ENCODE measurements at places on chromosomes 16 and 17.

DNA sequence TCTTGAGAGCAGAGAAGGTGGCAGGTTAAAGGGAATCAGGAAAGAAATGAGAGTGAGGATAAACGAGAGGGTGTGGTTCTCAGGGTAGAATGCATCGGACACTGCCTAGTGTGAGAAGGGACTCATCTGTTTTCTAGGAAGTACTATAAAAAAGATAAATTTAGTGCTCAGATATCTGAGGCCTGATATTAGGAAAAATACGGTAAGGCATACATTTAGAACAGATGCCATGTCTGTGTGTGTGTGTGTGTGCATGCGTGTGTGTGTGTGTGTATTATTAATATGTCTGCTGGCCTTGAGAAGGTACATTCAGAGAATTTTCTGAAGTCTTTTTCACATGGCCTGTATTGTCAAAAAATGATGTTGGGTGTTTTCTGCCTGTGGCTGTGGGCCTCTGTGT lies 414.8 kb downstream of the MAF start:
- H3K27me3 ChIP-seq, result no peaks in the 10 kb centered on the region
- no peaks in the 10 kb centered on the region for H3K4me1 ChIP-seq
- H3K4me3 ChIP-seq, result no peak overlapping the region

DNA sequence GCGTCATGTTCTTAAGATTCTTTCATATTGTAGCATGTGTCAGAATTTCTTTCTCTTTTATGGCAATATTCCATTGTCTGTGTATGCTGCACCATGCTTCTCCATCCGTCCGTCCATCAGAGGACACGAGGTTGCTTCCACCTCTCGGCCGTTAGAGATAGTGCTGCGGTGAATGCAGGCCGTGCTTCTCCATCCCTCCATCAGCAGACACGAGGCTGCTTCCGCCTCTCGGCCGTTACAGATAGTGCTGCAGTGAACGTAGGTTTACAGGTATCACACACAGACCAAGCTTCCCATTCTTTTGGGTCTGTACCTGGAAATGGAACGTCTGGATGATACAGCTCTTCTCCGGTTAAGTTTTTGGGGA lies 113.5 kb downstream of the CMIP start:
- H3K4me1 ChIP-seq, result peaks cover 3% of the 10 kb centered on the region
- no peaks in the 10 kb centered on the region for H3K27me3 ChIP-seq
- H3K4me3 ChIP-seq, result no peak overlapping the region
- H3K36me3 ChIP-seq, result no peaks in the 10 kb centered on the region

- peaks cover 6% of the 10 kb centered on the region for H3K27me3 ChIP-seq
- H3K27ac ChIP-seq, result no peak overlapping the region
- no peaks in the 10 kb centered on the region for H3K36me3 ChIP-seq
- H3K4me3 ChIP-seq, result no peak overlapping the region
Measured at GRCh38 chr17:80501741-80502577, 25.6 kb upstream of the NPTX1 start.

DNA sequence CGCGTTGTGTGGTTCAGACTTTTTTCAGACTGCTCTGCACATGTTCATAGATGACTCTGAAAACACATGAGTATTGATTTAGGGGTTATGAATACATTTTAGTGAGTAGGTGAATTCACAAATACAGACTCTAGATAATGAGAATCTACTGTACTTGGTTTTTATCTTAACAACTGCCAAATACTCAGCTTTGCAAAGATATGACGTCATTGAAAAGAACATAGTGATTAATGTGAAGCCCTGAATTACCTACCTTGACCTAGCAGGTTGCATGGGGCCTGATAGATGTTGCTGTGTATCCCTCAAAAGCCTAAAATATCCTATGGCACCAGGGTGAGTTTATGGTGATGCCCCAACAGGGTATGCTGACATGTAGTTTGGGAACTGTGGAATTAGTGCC lies 98.0 kb downstream of the SHISA9 start:
- H3K4me3 ChIP-seq, result no peak overlapping the region
- no peaks in the 10 kb centered on the region for H3K36me3 ChIP-seq
- DNase-seq, result no peak
- H3K27ac ChIP-seq, result no peak overlapping the region

DNA sequence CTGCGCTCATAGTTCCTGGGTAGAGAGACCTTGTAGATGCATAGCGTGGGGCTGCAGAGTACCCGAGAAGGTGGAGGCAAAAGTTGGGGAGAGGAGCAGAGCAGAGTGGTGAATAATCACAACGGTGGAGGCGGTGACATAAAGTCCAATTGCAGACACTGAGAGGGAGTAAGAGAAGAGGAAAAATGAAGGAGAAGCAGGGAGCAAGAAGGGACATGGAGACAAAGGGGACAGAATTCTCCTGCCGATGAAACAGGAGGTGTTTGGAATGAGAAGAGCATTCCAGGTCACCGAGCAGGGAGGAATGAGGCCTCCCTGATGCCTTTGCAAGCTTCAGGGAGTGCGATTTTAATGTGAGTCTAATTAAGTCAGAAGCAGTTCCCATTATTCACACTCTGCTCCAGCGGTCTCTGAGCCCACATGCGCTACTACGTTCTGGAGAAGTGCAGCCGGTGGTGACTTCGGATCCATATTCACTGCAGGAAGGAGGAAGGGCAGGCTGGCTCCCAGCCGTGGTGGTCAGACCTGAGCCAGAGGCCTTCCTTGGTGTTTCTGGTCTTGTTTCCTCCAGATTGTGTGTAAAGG lies 108.0 kb upstream of the DNAH9 start:
- no peaks in the 10 kb centered on the region for H3K36me3 ChIP-seq
- H3K27ac ChIP-seq, result no peak overlapping the region
- H3K27me3 ChIP-seq, result no peaks in the 10 kb centered on the region
- no peaks in the 10 kb centered on the region for H3K4me1 ChIP-seq

DNA sequence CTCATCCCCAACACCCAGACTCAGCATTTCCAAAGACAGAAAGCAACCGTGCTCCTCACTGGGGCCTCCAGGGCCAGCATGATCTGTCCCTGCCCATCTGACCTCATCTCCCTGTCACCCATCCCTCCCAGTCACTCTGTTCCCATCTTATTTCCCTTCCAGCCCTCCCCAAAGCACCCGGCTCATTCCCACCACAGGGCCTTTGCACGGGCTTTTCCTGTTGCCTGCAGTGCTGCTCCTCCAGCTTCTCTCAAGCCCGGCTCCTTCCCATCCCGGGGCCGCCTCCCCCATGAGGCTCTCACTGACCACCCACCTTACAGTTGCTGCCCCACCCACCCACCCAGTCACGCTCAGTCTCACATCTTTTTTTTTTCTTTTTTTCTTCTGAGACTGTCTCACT lies 54.8 kb downstream of the RMI2 start:
- H3K27me3 ChIP-seq, result no peaks in the 10 kb centered on the region
- no peak overlapping the region for H3K4me3 ChIP-seq
- no peak overlapping the region for H3K27ac ChIP-seq
- no peaks in the 10 kb centered on the region for H3K4me1 ChIP-seq
- no peaks in the 10 kb centered on the region for H3K36me3 ChIP-seq

GRCh38 chr16:84700446-84701300 lies 873 bp downstream of the USP10 start:
- H3K4me3 ChIP-seq, result peak overlapping the region; percentile 79
- no peaks in the 10 kb centered on the region for H3K27me3 ChIP-seq
- H3K4me1 ChIP-seq, result peaks cover 5% of the 10 kb centered on the region
- peak overlapping the region; percentile 79 for H3K27ac ChIP-seq
- H3K36me3 ChIP-seq, result no peaks in the 10 kb centered on the region

DNA sequence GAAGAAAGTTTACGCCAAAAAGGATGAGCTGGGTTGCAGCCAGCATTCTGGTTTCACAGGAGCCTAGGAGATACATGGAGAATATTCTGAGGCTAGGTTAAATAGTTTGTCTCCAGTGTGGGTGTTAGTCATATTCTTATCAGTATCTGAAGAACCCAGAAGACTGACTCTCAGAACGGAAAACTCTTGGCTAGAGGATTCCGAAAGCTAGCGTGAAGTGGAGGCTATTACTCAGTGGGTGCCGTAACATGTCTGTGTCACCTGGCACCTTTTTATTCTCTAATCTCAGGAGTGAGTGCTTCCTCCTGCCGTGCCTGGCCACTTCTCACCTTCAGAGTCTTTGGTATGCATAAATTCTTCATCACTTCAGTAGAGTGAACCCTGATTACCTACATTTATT lies 199.5 kb downstream of the WWOX start:
- no peaks in the 10 kb centered on the region for H3K4me1 ChIP-seq
- H3K27me3 ChIP-seq, result no peaks in the 10 kb centered on the region
- no peak overlapping the region for H3K4me3 ChIP-seq
- no peaks in the 10 kb centered on the region for H3K36me3 ChIP-seq

GRCh38 chr16:81710596-81710995 lies 68.5 kb upstream of the PLCG2 start:
- H3K27ac ChIP-seq, result no peak overlapping the region
- H3K27me3 ChIP-seq, result no peaks in the 10 kb centered on the region
- no peak for DNase-seq
- no peak overlapping the region for H3K4me3 ChIP-seq
- H3K4me1 ChIP-seq, result peaks cover 10% of the 10 kb centered on the region

DNA sequence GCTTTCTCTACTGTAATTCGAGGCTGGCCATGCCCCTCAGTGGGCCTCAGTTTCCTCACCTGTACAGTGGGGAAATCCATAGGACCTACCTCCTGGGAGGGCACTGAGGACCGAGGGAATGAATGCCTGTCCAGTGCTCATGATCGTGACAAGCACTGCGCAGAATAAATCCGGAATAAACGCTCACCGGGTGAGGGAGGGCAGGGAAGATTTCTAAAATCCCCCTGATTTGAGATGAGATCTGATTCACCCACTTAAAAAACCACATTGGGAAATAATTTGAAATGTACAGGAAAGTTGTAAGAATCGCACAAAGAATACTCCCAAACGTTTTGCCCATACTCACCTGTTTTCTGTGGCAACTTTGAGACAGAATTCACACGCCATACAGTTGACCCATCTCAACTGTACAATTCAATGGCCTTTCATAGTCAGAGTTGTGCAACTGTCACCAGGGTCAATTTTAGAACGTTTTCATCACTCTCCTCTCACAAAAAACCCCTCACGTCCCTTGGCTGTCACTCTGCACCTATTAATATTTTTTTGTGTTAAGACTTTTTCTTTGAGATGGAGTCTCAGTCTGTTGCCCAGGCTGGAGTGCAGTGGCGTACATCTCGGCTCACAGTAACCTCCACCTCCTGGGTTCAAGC lies 49.8 kb downstream of the IRF8 start:
- H3K27me3 ChIP-seq, result peaks cover 3% of the 10 kb centered on the region
- no peaks in the 10 kb centered on the region for H3K4me1 ChIP-seq
- H3K36me3 ChIP-seq, result no peaks in the 10 kb centered on the region
- DNase-seq, result no peak
- no peak overlapping the region for H3K27ac ChIP-seq
- H3K4me3 ChIP-seq, result no peak overlapping the region

DNA sequence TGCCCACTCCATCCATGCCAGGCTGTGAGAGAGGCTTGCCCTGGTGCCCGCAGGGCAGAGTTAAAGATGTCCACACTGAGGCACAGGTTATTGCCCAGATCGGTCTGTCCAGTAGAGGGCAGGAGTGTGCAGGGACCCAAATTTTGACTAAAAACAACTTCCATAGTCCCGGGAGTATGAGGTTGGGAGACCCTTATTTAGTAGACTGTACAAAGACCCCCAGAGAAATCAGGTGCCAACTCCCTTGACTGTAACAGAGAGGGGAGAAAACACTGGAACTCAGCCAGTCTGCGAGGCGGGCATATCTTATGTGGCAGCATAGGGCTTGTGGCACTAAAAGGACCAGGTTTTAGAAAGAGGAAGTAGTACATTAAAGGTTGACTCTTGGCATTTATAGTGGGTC lies 43.4 kb downstream of the HNF1B start:
- no peak overlapping the region for H3K4me3 ChIP-seq
- peaks cover 4% of the 10 kb centered on the region for H3K27me3 ChIP-seq

- no peak overlapping the region for H3K4me3 ChIP-seq
- DNase-seq, result no peak
- peaks cover 19% of the 10 kb centered on the region for H3K27me3 ChIP-seq
- H3K27ac ChIP-seq, result no peak overlapping the region
- H3K36me3 ChIP-seq, result no peaks in the 10 kb centered on the region
Measured at GRCh38 chr17:82385559-82386254, 14.1 kb downstream of the UTS2R start.

DNA sequence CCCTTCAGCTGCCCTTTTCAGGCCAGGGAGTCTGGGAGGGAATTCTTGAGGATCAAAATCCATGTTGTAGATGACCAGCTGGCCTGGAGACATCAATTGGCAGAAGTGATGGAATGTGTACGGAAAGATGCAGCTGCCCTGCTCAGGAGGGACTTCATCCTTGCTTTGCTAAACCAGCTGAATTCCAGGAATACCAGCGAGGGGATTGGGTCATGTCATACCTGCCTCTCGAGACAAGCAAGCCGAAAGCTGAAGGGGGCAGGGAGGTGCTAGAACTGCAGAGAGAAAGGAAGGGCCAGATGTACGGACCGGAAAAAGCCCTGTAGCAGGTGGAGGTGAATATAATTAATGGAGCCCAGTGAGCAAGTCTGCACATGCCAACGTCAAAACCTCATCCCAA lies 25.6 kb upstream of the NTN1 start:
- H3K27ac ChIP-seq, result no peak overlapping the region
- no peaks in the 10 kb centered on the region for H3K36me3 ChIP-seq
- H3K27me3 ChIP-seq, result no peaks in the 10 kb centered on the region
- DNase-seq, result no peak

- no peak overlapping the region for H3K27ac ChIP-seq
- H3K27me3 ChIP-seq, result no peaks in the 10 kb centered on the region
- DNase-seq, result no peak
Measured at GRCh38 chr17:4725646-4726310, 5.5 kb upstream of the MED11 start.

DNA sequence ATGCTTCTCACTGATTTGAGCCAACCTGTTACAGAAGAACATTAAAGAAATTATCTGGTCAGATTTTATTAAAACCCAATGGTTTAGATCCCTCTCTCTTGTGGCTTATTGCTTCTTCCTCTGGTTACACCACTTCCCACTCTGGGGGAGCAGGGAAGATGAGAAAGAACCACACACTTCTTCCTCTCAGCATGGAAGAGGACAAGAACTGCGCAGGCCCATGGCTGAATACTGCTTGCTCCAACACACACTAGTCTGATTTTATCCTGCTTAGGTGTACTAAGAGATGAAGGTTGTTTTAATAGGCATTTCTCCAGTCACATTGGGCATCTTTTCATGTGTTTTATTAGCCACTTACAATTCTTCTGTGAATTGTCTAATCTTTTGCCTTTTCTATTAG lies 27.6 kb downstream of the MAP3K3 start:
- no peaks in the 10 kb centered on the region for H3K4me1 ChIP-seq
- DNase-seq, result no peak
- H3K27me3 ChIP-seq, result no peaks in the 10 kb centered on the region
- no peak overlapping the region for H3K4me3 ChIP-seq
- H3K36me3 ChIP-seq, result no peaks in the 10 kb centered on the region

DNA sequence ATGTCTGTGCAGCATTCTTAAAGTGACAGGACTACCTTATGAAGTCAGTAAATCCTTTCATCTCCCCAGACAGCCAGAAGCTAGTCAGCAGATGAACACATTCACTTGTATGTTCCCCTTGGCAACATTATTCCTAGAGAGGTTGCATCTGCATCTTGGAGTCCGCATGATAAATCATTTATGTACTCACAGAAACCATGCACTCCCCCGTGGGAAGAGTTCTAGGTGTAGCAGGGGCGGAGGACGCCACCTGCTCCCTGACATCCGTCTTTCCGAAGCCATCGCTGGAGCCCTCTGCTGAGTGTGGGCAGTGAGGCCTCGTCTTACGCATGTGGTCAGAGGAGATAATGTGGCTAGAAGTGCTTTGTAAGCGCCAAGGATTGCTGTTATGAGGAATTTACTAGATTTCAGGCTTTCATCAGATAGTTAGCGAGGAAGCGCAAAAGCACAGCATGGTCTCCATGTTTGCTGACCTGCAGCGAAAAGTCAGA lies 144.5 kb downstream of the RPTOR start:
- H3K27me3 ChIP-seq, result no peaks in the 10 kb centered on the region
- peaks cover 2% of the 10 kb centered on the region for H3K36me3 ChIP-seq
- H3K4me3 ChIP-seq, result no peak overlapping the region

- no peak overlapping the region for H3K27ac ChIP-seq
- H3K4me1 ChIP-seq, result peaks cover 9% of the 10 kb centered on the region
- no peaks in the 10 kb centered on the region for H3K36me3 ChIP-seq
- no peaks in the 10 kb centered on the region for H3K27me3 ChIP-seq
Measured at GRCh38 chr16:10878644-10879501, 1.9 kb downstream of the CIITA start.

Measured in fibroblast of lung (primary cell).